ENCODE measurements at places on chromosomes 11 and 22.

GRCh38 chr11:48123254-48123875, 93.2 kb upstream of the OR4B1 start:
- no peak for DNase-seq

- DNase-seq = no peak
Observed at GRCh38 chr22:28406246-28406645, 273.4 kb downstream of the TTC28 start.

GRCh38 chr11:110349138-110349996, 53.0 kb upstream of the RDX start:
- no peak for DNase-seq

DNA sequence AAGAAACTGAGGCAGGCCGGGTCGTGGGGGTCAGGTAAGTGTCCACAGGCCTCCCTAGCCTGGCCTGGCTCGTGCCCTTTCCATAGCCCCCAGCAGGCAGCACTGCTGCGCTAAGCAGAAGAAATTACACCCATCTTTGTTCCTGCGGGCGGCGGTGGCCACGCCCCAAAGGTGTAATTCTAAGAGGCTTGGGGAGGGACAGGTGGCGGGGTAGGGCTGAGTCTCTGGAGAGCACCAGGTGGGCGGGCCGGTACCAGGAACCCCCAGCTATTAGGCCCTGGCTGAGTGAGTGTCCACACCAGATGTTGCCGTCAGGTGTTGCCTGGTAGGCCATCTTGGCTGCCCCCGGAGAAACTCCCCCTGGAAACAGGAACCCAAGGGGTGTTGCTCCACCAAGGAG, 12.3 kb upstream of the ARAP1 start:
- no peak for DNase-seq

DNA sequence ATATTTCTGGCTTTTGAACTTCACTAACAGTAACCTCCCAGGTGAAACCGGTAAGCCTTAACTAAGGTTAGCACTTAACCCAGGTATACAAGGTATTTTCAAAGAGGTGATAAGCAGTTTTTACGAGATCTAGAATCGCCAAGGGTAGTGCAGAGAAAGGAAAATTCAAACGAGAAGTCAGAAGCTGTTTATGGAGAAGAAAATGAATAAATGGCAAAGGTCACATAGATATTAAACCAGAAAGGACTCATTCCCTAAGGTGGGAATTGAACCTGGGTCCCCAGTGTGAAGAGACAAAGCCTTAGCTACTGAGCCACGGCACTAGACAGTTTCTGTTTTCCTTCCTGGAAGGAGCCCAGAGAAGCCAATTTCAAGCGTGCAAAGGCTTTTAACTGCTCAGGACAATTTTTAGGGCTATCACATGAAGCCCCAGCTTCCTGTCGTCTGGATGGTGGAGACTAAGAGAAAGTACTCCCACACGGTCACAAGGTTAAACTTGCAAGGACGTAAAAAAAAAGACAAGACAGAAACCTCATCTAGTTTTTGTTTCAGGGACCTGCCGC, 5.7 kb upstream of the C1QTNF6 start:
- peak; percentile 19 for DNase-seq

- peak; percentile 30 for DNase-seq
Observed at GRCh38 chr11:3165152-3165705, at the start of gene OSBPL5. TSS of gene OSBPL5 (minus strand) at chr11:3165310. CDS start at chr11:3129148, 36,162 bp downstream.

- no peak for DNase-seq
Observed at GRCh38 chr11:125069008-125069407, 5.9 kb downstream of the SLC37A2 start.

GRCh38 chr11:2807801-2808241, 77.8 kb downstream of the CDKN1C start:
- DNase-seq = no peak

GRCh38 chr11:81135570-81135969, 1598.1 kb downstream of the FAM181B start:
- no peak for DNase-seq

- DNase-seq = no peak
Observed at GRCh38 chr22:49735411-49735900, 92.2 kb downstream of the BRD1 start.

DNA sequence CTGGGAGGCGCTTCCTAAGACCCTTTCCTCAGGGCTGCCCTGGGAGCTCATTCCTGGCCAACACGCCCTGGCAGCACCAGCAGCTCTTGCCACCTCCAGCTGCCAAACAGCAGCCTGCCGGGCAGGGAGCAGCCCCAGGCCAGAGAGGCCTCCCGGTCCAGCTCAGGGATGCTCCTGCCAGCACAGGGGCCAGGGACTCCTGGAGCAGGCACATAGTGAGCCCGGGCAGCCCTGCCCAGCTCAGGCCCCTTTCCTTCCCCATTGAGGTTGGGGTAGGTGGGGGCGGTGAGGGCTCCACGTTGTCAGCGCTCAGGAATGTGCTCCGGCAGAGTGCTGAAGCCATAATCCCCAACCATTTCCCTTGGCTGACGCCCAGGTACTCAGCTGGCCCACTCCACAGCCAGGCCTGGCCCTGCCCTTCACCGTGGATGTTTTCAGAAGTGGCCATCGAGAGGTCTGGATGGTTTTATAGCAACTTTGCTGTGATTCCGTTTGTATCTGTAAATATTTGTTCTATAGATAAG, 7.6 kb downstream of the SLC39A13 start:
- no peak for DNase-seq

DNA sequence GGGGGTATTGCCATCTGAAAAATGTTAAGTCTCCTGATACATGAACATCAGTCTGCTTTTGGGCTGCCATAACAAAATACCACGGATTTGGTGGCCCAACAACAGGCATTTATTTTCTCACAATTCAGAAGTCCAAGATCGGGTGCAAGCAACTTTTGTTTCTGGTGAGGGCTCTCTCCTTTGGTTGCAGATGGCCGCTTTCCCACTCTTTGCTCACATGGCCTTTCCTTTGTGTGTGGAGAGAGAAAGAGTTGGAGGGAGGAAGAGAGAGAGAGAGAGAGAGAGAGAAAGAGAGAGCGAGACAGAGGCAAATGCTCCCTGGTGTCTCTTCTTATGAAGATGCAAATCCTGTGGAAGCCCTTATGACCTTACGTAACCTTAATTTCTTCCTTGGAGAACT, 2.5 kb upstream of the KRTAP5-2 start:
- DNase-seq = no peak

GRCh38 chr11:105000167-105000566, 22.8 kb downstream of the CASP5 start:
- DNase-seq = no peak

GRCh38 chr11:31499576-31500178, 9.7 kb downstream of the IMMP1L start:
- no peak for DNase-seq

DNA sequence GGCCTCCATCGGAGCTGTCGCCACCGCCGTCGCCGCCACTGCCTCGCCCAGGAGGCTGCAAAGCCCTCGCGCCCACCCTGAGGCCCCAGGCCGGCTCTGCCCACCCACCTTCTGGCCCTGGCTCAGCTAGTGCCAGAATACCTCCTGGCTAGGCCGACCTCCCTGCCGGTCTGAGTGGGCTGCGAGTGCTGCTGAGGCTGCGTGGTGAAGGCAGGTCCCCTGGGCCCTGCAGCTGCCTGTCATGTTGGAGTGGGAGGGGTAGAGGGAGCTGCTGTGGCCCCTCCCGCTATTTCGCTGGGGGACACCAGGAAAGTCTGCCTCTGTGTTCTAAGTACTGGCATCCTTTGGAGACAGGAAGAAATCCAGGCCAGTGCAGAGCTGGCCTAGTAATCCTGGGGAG, 34.2 kb downstream of the LRRC10B start:
- DNase-seq = no peak

- DNase-seq = no peak
Observed at GRCh38 chr11:67179892-67180490, 60.9 kb downstream of the KDM2A start.

GRCh38 chr11:61803889-61804647, 11.4 kb downstream of the FEN1 start:
- no peak for DNase-seq

DNA sequence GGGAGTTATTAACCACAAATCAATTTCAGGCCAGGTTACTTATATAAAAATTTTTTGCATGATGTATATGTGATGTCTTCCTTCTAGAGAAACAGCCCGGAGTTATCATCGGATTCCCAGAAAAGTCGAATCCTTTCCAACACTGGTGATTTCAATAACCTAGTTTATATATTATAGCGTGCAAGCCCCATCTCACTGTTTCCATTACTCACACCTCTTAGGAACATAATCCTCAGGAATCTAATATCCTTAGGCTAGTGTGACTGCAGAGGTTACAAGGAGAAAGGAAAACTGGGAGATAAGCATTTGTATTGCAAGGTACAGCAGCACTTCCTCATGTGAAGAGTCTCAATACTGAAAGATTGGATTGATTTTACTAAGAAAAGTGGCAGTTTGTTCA, 20.3 kb downstream of the ARHGAP20 start:
- DNase-seq = no peak

DNA sequence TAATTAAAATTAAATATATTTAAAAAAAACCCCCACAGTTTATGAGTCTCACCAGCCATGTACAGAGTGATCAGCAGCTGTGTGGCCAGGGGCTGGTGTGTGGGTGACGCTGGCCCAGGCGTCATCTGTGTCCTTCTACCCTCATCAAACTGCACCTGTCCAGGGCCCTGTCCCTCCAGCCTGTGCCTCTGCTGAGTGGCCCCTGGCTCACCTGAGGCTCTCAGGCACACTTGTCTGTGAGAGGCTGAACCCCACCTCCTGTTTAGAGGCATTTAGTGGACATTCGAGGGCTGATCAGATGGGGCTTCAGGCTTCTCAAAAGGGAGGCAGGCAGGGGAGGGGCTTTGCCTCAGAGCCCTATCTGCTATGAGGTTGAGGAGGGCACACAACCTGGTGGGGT, 29.9 kb upstream of the SMIM38 start:
- no peak for DNase-seq

GRCh38 chr11:68308068-68308467, 4.3 kb upstream of the LRP5 start:
- no peak for DNase-seq

Data from stimulated activated CD8-positive, alpha-beta memory T cell treated with anti-CD3 and anti-CD28 coated beads, Interleukin-7, amount 100 ng/mL, for 24 hours (primary cell).